ENCODE measurements at places on chromosomes 11 and 22.
A peak's percentile ranks its signal among the peaks of the same experiment; 100 is the strongest.

DNA sequence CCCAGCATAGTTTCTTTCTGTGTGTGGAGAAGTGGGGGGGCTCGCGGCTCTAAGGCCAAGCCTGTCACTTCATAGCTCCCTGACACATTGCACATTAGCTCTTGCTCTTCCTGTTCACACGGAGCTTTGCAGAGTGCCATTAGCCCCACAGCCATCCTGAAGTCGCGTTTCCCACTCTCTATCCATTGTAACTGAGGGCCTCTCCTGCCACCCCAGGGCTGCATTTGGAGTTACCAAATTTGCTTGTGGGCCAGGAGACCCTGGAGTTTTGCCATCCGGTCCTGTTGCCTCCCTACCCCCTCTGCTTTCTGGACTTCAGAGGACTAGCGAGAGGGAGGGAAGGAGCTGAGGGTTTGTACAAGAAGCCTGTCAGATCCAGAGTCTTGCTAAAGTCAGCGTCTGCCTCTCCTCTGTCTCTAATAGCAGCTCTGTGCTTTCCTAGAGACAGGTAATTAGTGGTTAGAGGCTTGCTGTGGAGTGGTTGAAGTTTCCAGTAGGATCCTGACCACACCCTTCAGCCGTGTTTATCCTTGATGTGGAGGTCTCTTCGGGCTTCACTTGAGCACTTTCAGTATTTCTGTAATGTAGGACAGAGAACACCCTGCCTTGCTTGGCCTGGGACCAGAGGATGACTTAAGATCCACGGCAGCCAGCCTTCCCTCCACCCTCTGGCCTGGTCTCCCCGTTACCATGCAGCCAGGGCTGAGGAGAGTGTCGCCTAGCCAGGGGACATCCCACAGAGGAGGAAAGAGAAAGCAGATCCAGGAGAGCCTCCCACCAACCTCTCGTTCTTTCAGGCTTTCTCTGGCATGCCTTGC, 14.1 kb downstream of the DCPS start:
- no peak for DNase-seq

GRCh38 chr22:36369004-36369921, 18.5 kb downstream of the MYH9 start:
- no peak for DNase-seq

DNA sequence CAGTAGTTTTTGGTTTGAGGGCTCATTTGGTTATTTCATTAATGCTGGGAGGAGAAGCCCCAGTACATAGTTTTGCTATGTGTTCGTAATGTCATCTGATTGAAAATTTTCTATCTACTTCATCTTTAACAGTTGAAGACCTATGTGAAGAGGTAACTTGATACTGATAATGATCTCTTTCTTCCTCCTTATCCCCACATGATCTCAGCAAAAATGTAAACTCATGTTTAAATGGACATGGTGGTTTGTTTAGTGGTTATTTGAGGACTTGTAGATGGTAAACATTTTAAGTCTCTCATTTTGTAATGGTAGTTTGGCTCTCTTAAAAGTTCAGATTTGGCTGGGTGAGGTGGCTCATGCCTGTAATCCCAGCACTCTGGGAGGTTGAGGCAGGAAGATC, 53.7 kb upstream of the SPTBN2 start:
- no peak for DNase-seq

GRCh38 chr22:45996241-45997076, 19.5 kb upstream of the WNT7B start:
- no peak for DNase-seq

DNA sequence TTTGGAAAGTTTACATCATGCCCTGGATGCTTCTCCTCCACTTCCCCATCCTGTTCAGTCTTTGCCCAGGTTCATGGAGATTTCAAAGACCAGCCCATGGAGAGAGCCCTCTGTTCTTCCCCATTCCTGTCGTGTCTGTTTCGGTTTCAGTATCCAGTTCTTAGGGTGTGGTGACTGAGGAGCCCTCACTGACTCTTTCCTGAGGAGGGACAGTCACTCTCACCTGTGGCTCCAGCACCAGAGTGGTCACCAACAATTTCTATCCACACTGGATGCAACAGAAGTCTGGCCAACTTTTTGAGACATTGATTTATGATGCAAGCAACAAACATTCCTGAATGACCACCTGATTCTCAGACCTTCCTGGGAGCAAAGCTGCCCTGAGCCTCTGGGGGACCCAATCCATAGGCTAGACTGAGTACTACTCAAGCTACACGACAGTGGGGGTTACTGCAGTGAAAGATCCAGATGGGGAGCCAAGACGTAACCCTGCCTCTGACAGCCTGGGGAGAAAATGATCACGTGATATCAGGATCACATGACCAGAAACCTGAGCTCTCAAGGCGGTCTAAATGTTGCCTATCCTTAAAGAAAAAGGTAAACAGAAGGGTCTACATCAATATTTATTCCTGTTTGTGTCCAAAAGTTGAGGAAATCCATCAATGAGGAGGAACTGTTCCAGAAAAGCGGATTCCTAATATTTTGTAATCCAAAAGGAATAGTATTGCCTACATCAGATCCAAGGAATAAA, 76.2 kb upstream of the VPREB1 start:
- DNase-seq, result peak; percentile 88

DNA sequence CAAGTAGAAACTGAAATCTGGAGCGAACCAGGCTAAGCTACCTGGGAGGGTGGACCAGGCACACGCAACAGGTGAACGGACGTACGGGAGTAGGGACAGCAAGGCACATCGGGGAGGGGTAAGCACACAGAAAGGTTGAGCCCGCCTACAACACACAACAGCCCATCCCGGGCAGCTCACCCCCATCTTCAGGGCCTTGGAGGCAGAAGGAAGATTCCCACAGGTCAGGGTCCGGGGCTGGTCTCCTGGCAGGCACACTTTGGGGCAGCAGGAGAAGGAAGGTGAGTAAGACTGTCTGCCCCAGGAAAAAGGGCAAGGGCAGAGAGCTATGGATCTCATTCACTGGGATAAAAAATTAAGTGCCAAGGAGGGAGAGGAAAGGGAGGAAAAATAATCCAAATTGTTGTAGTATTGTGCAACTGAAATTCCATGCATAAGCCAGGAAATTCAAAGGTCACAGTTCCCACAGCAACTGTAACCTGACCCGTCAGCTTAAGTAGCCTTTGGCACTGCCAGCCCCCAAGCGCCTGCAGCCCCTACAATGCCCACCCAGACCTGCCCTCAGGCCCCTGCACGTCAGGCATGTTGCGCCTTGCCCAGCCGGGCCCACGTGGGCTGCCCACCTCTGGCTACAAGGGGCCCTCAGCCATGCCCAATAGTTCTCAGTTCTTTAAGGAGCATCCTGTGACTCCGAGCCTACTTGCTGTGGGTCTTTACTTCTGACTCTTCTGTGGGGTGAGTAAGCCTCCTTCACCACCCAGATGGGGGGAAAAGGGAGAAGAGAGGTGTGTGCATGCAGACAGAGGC, 51.8 kb downstream of the MICAL3 start:
- no peak for DNase-seq

DNA sequence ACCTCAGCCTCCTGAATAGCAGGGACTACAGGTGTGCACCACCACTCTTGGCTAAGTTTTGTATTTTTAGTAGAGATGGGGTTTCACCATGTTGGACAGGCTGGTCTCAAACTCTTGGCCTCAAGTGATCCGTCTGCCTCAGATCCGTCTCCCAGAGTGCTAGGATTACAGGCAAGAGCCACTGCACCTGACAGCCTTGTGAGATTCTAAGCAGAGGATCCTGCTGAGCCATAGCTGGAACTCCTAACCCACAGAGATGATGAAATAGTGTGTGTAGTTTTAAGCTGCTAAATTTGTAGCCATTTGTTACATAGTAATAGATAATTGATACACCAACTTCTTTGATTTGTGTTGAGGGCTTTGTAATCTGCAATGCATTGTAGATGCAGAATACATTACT, 51.1 kb downstream of the CLMP start:
- no peak for DNase-seq

Measured in K562 (cell line).